ENCODE measurements at places on chromosomes 6 and 20. TPM values are rescaled to one million over a fixed set of nuclear protein-coding genes. Genes with fewer than 3 reads are reported as not detected.

DNA sequence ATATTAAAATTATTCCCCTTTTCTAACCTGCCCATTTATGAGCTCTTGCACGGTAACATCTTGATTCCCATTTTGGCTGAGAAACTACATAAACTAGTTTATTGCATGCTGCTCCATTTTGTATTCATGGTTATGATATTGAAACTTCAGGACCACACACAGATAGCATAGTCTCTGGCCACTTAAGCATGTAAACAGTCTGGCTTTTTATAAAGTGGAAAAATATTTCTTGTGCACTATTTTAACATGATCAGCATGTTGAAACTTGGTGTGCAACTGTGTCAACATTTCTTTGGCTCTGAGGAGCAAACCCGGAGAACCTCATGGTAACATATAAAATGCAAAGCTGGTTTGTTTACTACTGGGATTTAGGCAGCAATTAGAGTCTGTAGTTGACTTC is 70.7 kb downstream of the SLX4IP start:
- DNase-seq, result no peak

- no peak for DNase-seq
Observed at GRCh38 chr6:158086504-158087223, 81.4 kb downstream of the SERAC1 start.

DNA sequence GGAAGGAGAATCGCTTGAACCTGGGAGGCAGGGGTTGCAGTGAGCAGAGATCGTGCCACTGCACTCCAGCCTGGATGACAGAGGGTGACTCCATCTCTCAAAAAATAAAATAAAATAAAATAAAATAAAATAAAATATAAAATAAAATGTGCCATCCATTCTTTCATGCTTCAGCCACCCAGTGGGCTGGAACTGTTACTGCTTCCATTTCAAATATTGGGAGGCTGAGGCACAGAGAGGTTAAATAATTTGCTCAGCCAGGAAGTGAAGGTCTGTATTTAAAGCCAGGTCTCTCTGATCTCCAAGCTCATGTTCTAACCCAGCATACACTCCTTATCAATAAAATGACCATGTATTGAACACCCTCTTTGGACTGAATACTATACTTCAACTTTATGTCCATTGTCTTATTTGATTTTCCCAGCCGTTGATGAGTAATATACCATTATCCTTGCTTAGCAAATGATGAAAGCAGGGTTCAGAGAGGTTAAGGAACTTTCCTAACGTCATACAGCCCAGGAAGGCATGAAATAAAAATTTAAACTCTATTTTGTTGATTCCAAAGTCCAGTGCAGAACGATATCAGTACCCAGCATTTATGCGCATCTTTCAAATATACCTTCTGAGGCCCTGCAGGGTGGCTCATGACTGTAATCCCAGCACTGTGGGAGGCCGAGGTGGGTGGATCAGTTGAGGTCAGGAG is 25.8 kb upstream of the SLC9A8 start:
- DNase-seq, result peak; percentile 68

The CFB gene
- total RNA-seq, result 1.6 TPM

- DNase-seq, result peak; percentile 46
Observed at GRCh38 chr20:10573273-10573950, 100.4 kb downstream of the JAG1 start.

DNA sequence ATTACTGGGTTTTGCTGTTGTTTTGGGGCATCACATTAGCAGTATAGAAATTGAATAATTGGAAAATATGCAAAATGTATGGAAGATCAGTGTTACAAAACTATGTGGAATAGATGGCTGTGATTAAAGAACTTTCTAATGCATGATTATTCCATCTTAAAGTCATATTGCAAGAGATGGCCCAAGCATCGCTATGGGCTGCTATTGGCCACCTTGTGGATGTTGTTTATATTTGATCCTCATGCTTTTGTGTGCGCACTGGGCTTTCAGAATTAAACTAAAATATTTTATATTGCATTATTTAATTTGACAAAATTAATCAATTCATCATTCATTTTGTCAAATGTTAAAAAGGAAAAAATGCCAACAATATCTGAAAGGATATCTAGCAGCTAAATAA is 16.1 kb upstream of the HMGN3 start:
- no peak for DNase-seq

The LKAAEAR1 gene
- not detected for total RNA-seq

Data from dermis blood vessel endothelial cell (primary cell).